ENCODE measurements at places on chromosomes 12 and 14.

DNA sequence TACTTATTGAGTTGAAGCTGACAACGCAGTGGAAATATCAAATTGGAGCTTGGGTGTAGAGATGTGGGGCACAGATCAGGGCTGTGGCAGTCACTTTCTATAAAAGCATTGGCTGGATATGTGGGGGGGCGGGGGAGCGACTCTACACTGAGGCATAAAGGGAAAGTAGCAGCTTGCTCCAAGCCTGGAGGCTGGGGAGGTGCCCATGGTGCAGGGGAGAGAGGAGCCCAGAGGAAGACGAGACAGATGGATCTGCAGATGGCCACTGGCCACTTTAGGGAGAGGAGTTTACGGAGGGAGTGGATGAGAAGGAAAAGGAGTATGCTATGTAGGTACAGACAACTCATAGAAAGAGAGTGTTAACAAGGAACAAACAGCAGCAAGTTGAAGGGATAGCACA is 13.5 kb upstream of the NGB start:
- DNase-seq: no peak

GRCh38 chr12:131087991-131088700 is 134.4 kb downstream of the ADGRD1 start:
- DNase-seq: no peak

DNA sequence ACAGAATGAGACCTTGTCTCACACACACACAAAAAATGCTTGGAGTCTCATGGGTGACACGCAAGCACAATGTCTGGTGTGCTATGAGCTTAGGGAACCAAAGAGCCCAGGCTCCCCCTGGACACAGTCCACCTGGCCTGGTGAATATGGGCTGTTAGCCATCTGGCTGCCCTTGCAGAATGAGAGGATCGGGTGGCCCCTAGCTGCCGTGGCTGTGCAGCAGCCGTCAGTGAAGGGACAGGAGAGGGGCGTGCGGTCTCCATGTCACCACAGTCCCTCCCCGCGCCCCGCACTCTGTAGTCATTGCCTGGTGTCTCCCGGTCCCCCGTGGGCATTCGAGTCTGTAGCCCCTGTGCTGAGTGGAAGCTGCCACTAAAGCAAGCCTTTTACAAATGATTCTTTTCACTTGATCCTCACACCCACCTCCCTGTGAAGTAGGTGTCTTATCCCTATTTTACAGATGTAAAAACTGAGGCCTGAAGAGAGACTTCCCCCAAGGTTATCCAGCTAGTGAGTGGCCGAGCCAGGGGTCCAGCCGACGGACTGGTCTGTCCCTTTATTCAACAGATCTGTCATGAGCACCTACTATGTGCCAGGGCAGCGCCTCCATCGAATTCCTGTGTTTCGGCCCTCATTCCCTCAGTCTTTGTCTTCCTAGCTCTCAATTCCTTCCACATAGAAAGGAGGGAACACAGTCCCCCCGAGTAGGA is 18.8 kb downstream of the MVK start:
- DNase-seq: no peak

GRCh38 chr14:104432611-104433231 is 146.8 kb upstream of the C14orf180 start:
- peak; percentile 94 for DNase-seq

GRCh38 chr12:71665090-71665463 is 976 bp downstream of the THAP2 start:
- no peak for DNase-seq
